Sciatic nerve (tissue), 2 donors: ENCODE measurements at places on chromosomes 5 and 9.

- DNase-seq, result no peak
These were observed 875 bp downstream of the TPM2 start for GRCh38 chr9:35688558-35689541.

DNA sequence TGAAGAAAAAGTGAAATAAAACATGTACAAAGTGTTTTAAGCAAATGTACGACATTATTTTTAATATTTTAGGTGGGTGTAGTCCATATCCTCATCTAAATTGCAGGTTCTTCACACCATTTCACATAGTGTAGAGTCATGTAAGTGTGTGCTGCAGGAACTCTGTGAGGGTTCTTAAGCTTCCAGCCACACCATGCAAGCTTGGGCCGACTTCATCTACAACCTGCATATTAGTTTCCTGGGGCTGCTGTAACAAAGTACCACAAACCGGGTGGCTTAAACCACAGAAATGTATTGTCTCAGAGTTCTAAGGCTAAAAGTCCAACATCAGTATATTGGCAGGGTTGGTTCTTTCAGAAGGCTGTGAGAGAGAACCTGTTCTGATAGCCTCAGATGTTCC lies 10.2 kb downstream of the PAM start:
- DNase-seq, result no peak

DNA sequence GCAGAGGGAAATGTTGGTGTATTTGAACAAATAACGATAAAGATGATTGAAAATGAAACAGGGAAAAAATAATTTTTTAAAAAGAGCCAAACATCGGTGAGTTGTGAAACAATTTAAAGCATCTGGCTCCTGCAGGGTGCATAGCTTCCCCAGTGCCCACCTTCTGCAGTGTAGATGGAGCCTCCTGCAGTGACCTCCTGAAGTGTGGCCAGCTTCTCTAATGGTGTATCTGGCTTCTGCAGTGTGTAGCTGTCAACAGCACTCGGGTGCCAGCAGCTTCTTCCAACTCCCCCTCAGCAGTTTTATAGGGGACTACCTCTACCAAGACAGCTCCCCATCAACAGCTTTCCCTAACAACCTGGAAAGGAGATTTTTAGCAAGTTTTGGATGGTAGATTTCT lies 279.4 kb upstream of the SEMA6A start:
- DNase-seq, result no peak

GRCh38 chr5:58708456-58708855 lies 125.6 kb downstream of the RAB3C start:
- no peak for DNase-seq

- DNase-seq, result no peak
These were observed 8.8 kb upstream of the TENT4A start for GRCh38 chr5:6704361-6704851.

DNA sequence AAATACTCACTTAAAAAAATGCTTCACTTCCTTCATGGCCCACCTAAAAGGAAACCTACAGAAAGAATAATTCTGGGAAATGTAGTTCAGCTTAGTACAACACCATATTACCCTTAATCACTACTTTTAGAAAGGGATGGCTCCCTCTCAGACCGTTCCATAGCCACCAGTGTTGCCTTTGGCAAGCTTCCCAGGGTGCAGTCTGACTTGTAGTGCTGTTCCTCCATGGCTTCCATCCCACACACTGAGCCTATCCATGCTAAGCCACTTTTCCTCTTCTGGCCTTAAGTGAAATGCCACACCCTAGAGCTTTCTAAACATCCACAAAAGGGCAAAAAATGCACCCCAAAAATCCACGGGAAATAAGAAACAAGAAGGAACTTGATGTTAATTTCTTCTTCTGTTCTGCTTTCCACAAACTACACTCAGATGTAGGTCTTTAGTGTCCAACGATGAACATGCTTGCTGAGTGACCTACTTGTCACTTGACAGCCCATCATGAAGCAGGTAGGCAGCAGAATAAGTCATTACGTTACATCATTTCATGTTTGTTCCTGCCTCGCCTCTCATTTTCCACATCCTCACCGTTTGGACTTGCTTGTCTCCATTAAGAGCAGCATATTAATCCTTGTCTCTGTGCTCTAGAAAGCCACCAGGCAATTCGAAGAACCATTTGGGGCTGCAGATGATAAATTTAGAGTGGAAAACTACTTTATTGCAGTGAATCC lies 391.1 kb upstream of the GRAMD2B start:
- no peak for DNase-seq

GRCh38 chr5:134189031-134189430 lies 12.3 kb upstream of the SKP1 start:
- DNase-seq, result no peak

DNA sequence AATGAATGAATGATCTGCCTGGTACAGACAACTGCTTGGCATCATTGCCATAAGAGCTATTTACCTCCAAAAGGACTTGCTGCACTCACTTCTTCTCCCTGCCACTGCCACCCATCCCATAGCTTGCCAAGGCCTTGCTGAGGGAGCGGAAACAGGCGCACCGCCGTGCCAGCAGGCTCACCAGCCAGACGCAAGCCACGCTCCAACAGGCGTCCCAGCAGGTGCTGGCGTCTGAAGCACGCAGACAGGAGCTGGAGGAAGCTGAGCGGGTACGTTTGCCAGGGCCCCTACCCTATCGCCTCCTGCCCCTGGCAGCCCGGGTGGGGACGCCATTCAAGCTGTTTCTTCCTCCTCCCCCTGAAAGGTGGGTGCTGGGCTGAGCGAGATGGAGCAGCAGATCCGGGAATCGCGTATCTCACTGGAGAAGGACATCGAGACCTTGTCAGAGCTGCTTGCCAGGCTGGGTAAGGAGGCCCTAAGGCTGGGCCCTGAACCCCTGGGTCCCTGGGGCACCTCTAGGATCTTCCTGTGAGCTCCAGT lies 8.9 kb upstream of the AIF1L start:
- no peak for DNase-seq

- DNase-seq, result no peak
These were observed 125.1 kb upstream of the KLF9 start for GRCh38 chr9:70539526-70539925.

DNA sequence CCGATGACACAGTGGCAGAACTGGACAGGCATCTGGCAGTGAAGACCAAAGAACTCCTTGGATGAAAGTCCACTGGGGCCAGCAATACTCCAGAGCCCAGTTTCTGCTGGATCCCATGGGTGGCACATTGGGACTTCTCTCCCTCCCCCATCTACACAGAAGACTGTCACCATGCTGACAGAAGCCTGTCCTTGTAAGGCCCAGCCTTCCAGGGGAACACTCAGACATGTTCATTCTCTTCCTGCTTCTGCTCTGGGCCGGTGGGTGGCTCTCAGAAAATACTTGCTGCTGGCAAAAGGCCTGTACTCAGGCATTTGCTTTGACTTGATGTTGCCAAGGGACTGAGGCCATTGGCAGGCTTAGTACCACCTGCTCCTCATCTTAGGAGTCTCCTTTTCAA lies 48.3 kb upstream of the PTGS1 start:
- no peak for DNase-seq

- peak; percentile 0 for DNase-seq
These were observed 50.7 kb upstream of the SHB start for GRCh38 chr9:38119560-38120236.

GRCh38 chr5:14696057-14696456 lies 31.5 kb downstream of the OTULIN start:
- no peak for DNase-seq

GRCh38 chr5:40416098-40416497 lies 263.6 kb upstream of the PTGER4 start:
- DNase-seq, result no peak

DNA sequence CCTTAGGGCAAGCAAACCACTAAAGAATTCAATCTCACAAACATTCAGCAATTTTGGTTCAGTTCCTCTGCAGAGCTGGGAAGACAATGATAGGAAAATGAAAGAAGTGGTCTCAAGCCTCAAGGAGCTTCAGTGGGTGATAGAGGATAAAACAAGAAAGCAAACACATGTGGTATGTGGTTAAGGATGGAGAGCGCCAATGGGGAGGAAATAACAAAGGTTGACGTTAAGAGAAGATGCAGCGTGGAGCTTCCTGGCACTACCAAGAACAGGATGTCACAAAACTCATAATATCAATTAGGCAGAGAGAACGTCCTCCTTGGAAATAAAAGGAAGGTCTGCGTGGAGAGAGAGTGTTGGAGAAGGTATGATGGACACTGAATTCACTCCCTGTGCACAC lies 411.4 kb upstream of the DAP start:
- DNase-seq, result no peak

DNA sequence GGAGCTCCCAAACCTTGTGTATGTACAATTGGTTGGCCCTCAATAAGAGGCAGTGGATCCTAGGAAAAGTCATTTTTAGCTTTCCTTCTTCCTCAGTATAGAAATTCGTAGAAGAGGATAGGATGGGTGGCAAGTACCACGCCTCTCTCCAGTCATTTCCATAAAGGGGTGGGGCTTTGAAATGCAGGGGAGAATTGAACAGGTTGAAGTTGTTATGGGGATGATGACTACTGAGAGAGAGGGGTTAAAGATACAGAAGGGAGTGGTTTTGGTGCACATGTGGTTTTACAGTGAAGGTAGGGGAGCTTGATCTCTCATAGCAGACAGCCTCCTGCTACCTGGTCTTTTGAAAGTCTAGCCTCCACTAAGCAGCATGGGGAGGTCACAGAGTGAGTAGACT lies 54.4 kb upstream of the FAM120AOS start:
- DNase-seq, result no peak

DNA sequence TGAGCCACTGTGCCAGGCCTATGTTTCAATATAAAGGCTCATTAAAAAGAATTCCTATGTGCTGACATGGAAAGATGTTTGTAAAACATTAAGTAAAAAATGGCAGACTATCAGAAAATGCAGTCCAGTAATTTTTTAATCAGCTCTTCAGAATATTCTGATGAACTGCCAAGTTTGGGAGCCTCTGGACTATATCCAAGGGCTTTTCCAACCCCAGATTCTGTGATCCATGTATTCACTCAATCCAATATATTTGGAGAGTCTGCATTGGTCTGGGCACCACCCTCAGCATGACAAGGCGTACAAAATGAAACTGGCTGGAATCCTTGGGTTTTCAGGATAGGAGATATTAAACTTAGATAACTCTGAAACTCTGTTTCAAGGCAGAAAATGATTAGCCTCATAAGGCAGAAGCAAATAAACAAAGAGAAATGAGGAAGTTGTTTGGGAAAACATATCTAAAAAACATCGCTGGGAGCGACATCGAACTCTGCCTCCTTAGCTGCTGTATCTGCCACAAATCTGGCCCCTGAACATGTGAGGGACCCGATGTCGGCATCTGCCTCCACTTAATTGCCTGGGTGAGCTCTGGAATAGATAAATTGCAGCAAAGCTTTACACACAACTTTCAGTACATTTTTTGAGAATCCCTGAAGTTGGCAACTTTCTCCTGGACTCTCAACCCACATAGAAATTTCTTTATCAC lies 14.4 kb downstream of the PDE6A start:
- DNase-seq, result no peak

- no peak for DNase-seq
These were observed 111.1 kb downstream of the ARHGAP26 start for GRCh38 chr5:142881076-142881783.

GRCh38 chr9:85959955-85960354 lies 19.0 kb downstream of the NAA35 start:
- no peak for DNase-seq

DNA sequence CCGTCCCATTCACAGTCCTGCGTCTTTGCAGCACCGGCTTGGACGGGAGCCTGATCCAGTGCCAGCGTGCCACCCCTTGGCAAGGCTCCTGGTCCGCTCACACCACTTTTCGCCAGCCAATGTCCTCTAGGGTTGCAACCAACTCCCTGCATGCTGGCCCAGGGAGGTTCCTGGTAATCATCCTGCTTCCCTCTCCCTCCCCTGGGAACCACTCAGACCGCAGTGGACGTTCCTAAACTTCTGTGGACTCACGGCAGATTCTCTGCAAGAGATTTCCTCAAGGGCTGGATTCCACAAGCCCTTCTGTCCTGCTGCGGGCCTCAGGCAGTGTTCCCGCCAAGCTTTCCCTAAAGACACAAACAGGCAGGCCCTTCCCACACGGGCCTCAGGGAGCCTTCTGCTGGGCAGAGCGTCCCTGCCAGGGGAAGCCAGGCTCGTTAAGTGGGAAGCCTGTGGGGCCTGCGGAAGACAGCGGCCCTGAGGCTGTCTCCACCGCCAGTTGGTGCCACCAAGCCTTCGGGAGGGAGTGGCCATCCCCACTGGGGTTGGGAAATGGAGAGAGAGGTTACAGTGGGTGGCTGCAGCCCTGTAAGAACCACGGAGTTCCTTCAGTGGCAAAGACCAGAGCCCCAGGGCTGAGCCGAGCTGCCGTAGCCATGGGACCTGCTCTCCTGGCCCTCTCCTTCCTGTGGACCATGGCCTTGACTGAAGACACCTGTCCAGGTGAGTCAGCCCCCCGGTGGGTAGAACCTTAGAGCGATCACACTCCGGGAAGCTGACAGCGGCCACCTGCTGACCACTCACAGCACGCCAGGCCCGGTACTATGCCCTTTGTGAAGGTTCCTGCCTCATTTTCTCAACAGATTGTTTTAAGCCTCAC lies 16.4 kb upstream of the FCN2 start:
- peak; percentile 57 for DNase-seq

GRCh38 chr5:16776611-16777251 lies 159.4 kb downstream of the MYO10 start:
- DNase-seq, result no peak

DNA sequence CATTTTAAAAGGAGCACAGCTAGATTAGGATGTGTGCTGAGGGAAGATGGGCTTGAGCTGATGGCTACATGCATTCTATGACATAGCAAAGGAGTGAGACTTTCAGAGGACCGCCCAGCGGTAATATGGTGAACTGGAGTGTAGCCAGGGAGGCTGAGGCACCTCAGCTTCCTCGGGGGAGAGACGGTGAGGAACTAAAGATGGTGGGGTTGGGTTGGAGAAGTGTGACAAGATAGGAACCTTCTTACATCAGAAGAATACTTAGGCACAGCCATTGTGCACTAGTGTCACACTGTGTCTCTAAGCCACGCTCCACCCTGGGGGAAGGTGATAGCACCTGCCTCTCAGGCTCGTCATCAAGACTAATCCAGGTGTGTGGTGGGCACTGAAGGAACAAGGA lies 118.0 kb upstream of the IRX2 start:
- DNase-seq, result no peak

- DNase-seq, result no peak
These were observed 374.3 kb downstream of the EBF1 start for GRCh38 chr5:158725297-158725851.

DNA sequence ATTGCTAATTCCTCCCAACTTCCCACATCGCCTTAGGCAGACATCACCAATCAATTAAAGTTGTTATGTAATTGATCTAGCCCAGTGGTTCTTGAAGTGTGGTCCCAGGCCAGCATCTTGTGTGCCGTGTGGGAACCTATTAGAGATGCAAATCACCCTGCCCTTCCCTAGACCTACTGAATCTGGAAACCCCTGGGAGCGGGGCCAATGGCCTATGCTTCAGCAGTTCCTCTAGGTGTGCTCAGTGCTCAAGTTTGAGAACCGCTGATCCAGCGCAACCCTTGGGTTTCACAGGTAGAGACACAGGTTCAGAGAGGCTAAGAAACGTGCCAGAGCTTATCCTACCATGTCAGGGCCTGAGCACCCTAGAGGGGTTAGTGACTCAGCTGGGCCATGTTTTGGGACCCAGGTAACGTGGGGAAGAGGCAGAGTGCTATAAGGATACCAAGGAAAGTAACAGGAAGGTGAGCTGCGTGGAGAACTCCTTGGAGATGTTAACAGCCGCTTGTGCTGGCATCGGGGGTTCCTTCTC lies 4.4 kb downstream of the SLC34A1 start:
- no peak for DNase-seq

GRCh38 chr5:113909782-113910181 lies 396.3 kb downstream of the YTHDC2 start:
- DNase-seq, result no peak

- no peak for DNase-seq
These were observed 213.0 kb downstream of the CRB2 start for GRCh38 chr9:123568691-123569688.
